ENCODE measurements at places on chromosomes 11 and 22.

DNA sequence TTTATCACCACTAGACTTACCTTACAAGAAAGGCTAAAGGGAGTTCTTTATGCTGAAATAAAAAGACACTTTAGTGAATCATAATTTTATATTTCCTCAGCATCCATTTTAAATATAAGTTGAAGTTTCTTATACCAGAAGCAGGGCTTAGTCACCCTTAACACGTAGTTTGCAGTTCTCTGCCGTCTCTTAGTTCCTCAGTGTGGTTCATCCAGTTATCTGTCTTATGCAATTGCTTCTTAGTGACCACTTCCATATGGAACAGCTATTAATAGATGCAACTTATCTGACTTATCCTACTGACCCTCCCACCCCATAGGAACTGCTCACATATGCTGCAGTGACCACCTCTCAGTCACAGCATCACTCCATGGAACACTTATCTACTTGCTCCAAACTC, 11.7 kb upstream of the SLC36A4 start:
- DNase-seq: no peak

DNA sequence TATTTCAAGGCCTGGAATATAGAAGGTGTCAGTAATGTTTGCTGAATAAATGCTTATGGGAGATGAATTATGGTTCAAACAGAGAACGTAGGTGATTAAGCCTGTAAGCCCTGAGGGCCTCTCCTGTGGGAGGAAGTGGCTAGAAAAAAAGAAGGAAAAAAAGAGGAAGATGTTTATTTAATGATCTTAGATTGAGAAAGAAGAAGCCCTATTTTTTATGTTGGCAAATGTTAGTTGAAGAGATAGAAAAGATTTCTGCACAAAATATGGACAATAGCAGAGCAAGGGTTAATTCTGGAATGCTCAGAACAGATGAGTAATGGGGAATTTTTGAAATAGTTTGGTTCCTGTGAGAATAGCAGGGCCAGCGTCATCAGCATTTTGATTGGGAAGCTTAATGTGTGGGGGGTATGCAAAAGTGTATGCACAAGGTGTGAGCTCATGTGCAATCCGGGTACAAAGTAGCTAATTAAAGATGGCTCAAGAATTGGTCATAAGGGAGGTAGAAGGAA, 95.7 kb downstream of the TEAD1 start:
- peak; percentile 90 for DNase-seq

GRCh38 chr11:102836290-102836875, 7.0 kb downstream of the MMP3 start:
- peak; percentile 70 for DNase-seq

GRCh38 chr11:44162662-44163061, 67.2 kb downstream of the EXT2 start:
- no peak for DNase-seq

- DNase-seq: no peak
Measured at GRCh38 chr11:75539459-75540334, 14.0 kb upstream of the GDPD5 start.

DNA sequence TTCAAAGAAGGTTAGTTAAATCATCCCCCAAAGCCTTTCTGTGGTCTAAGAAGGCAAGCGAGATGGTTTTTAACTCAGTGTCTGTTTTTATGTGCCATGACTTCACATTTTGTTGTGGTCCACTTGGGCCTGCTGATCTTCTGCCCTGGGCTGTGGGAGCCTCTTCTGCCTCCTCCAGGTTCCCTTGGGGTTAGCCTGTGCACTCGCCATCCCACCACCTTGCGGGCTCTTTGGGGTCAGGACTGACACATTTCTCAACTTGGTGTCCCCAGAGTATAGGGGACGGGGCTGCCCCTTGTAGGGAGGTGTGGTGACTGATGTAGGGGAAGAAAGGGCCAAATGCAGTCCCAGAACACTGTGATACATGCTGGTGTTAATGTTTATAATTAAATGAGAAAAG, 207.0 kb downstream of the TBC1D22A start:
- no peak for DNase-seq

GRCh38 chr11:60899046-60899936, 7.1 kb downstream of the PRPF19 start:
- peak; percentile 50 for DNase-seq

GRCh38 chr11:109085708-109086373, 336.1 kb upstream of the C11orf87 start:
- peak; percentile 36 for DNase-seq

DNA sequence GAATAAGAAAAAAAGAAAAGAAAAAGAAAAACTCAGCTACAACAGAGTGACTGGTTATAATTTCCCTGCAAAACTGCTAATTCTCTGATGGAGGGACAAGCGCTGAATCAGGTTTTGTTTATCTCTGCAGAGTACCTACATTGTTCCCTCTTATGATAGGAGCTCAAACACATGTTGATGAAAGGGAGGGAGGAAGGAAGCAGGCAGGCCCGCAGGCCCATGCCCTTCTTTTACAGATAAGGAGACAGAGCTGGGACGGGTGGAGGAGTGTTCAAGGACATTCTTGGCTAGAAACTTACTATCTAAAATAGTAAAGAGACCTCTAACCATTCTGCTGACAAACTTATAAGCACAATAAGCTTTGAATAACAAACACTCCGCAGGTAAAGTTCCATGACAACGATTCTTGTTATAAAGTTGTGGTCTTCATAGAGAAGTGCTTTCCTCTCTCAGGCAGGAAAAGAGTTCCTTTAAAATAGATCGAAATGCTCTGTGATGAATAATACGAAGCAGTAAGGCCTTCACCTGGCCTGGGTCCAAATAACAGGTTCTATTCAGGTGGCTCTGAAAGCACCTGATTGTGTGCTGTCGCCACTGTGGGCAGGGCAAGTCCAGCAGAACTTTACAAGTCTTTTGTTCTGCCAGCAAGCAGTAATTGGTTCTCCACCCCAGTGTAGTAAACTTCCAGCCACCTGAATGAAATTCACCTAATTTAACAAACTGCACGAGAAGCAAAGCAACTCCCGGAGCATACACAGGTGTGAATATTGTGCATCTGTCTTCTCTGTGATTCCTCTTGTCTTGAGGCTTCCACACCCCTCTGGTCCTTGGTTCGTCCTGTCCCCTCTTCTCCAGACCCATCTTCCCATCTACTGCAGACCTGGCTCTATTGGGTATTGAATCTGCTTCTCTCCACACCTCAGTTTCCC, 15.3 kb upstream of the MICAL2 start:
- DNase-seq: no peak

DNA sequence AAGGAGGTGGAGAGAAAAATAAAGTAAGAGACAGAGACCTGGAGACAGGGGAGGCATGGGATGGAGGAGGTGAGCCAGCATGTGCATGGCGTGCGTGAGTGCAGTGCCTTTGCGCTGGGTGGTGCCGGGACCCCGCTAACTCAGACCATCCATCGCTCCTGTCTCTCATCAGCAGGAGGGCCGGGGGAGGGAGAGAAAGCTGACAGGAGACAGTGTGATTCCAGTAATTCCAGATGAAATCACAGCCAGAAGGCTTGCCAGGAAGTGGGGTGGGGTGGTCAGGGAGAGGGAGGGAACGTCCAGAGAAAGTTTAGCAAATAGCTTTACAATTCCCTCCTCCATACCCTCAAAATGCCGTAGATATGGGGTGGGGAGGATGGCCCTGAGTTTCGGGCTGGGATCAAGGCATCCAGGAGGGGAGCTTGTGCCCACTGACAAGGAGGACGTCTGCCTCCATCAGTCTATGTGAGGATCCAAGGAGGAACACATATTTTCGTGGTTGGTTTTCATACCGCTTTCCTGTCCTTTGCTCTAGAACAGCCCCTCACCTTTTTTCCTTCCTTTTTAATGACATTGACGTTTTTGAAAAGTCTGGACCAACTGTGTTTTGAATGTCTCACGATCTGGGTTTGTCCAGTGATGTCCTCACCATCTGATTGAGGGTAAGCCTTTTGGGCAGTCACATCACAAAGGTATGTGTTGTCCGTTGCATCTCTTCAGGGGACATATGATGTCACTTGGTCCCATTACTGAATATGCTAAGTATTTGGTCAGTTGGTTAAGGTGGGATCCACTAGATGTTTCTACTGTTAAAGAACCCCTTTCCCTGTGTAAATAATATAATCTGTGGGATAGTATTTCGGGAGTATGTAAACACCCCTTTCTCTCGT, 567.3 kb downstream of the MIAT start:
- DNase-seq: no peak

- peak; percentile 79 for DNase-seq
Measured at GRCh38 chr11:104570078-104570701, 328.1 kb downstream of the CASP12 start.

DNA sequence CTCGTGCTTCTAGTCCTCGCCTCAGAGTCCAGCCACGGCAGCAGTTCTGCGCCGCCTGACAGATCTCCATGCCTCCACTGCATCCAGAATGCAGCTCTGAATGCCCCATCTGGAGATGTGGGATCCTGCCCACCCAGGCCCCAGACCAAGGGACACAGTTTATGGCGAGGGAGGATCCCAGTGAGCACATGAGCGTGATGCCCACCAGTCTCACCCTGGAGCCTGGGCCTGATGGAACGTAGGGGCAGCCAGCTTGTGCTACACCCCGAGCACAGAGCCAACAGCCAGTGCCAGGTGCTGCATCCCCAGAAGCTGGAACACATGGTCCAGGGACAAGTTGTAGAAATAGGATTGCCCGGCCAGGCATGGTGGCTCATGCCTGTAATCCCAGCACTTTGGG, 10.4 kb downstream of the IGLL1 start:
- no peak for DNase-seq

DNA sequence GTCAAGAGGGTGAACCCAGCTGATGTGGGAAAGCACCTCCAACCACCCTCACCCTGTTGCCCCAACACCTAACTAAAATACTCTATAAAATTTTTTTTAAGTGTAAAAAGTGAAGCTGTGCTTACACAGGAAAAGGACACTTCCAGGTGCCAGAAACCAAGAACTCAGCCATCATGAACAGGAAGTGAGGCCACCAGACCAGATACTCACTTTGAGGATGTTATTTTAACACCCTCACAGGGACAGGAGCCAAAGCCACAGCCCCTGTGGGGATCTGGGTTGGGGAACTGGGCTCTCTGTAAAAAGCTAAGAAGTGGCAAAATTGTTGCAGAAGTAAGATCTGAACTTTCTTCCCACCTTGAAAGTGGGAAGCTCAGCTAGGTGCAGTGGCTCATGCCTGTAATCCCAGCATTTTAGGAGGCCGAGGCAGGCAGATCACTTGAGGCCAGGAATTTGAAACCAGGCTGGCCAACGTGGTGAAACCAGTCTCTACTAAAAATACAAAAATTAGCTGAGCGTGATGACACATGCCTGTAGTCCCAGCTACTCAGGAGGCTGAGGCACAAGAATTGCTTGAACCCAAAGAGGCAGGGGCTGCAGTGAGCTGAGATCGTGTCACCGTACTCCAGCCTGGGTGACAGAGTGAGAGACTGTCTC, 3.8 kb downstream of the RSPH14 start:
- DNase-seq: no peak

- DNase-seq: no peak
Measured at GRCh38 chr22:49415151-49415951, 412.3 kb downstream of the BRD1 start.

- DNase-seq: no peak
Measured at GRCh38 chr11:35742707-35743454, 80.3 kb downstream of the TRIM44 start.

GRCh38 chr11:64987998-64988854, 8.5 kb downstream of the BATF2 start:
- DNase-seq: no peak

DNA sequence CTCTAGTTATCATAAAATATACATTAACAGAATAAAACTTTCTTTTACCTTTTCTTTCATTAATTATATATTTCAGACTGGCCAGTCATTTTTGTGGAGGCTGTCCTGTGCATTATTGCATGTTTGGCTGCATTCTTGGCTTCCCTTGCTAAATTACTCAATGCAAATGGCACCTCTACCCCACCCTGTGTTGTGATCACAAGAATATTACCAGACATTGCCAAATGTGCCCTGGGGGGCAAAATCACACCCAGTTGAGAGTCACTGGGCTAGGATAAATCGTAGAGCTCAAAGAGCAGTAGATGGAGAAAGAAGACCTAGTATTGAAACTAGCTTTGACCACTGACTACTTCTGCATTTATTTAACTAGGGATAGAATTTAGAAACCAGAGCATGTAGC, 1257.8 kb upstream of the TENM4 start:
- no peak for DNase-seq

DNA sequence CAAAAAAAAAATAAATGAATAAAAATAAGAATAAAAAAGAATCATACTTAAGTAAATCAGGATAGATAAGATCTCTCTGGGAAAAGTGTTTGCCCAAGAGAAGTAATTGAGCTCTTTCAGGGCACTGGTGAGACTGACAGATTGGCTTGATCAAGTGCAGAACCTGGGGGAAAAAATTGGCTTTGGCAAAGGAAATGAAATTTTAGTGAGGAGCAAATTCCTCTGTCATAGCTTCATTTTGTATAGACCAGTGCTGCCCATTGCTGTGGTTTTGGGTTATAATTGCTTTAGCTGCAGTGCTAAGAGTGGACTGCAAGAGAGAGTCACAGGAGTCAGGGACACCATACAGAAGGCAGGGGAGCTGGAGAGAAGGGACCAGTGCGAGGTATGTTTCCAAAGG, 35.7 kb downstream of the SFI1 start:
- no peak for DNase-seq

DNA sequence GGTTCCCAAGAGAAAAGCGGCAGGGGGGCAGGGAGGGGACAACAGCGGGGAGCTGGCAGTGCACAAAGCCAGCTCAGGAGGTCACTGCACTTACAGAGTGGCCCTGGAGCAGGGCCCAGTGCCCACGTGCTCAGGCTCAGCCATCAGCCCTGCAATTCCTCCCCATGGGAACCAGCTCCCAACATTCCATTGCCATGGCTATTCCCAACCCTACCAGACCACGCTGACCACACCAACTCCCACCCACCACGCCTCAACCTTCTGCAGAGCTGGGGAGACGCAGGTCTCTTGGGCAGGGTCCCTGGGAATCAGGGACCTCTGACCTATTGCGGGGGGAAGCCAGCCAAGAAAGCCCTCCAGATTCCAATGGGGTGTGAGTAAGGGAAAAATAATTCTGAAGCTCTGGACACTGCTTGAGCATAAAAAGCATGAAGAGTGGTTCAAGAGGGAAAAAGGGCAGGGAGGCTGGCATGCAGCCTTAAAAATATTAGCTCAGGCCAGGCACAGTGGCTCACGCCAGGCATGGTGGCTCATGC, 38.3 kb upstream of the TFIP11 start:
- DNase-seq: peak; percentile 73
